ENCODE measurements at places on chromosomes 13 and 19.
A peak's percentile ranks its signal among the peaks of the same experiment; 100 is the strongest.

DNA sequence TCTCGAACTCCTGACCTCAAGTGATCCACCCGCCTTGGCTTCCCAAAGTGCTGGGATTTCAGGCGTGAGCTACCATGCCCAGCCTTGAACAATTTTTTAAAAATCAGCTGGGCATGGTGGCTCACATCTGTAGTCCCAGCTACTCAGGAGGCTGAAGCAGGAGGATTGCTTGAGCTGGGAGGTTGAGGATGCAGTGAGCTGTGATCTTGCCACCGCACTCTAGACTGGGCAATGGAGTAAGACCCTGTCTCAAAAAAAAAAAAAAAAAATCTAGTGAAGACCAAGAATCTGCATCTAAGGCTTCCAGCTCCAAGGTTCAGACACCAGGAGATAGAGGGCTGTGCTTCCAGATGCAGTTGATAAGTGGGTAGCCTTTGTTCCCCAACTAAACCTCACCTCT, 17.1 kb downstream of the DNASE2 start:
- no peak for DNase-seq

DNA sequence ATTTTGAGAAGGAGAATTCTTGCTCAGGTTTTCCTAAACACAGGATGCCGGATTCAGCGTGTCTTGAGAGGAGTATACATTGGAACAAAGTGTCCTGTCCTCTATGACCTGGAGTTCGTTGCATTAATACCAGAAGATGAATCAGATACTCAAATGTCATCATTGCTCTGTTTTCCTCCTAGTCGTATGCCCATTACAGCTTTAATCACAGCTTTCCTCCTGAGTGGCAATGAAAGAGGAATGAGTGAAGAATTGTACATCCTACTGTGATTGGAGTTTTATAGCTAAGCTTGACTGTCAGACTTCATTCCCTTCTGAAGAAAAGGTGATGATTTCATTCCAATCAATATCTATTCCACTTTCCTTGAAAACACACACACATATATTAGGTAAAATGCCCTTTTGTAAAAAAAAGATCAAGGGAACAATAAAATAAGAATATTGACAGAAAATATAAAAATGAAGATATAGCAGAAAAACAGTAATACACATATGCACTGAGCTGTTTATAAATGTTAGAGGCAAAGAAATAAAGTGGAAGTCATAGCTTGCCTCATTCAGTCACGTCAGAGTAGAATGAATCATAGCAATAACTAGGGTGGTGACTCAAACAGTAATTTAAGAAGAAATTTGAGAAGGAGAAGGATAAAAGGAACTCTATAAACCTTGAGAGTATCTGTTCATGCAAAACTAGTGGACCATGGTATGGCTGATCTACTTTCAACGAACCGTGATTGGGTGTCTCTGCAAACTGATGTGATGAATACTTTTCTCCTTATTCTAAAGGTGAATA, 501.5 kb downstream of the SUCLA2 start:
- DNase-seq: peak; percentile 89

GRCh38 chr19:18931316-18932162, 9.5 kb downstream of the HOMER3 start:
- no peak for DNase-seq

GRCh38 chr19:46442808-46443450, 14.2 kb upstream of the PNMA8C start:
- no peak for DNase-seq

DNA sequence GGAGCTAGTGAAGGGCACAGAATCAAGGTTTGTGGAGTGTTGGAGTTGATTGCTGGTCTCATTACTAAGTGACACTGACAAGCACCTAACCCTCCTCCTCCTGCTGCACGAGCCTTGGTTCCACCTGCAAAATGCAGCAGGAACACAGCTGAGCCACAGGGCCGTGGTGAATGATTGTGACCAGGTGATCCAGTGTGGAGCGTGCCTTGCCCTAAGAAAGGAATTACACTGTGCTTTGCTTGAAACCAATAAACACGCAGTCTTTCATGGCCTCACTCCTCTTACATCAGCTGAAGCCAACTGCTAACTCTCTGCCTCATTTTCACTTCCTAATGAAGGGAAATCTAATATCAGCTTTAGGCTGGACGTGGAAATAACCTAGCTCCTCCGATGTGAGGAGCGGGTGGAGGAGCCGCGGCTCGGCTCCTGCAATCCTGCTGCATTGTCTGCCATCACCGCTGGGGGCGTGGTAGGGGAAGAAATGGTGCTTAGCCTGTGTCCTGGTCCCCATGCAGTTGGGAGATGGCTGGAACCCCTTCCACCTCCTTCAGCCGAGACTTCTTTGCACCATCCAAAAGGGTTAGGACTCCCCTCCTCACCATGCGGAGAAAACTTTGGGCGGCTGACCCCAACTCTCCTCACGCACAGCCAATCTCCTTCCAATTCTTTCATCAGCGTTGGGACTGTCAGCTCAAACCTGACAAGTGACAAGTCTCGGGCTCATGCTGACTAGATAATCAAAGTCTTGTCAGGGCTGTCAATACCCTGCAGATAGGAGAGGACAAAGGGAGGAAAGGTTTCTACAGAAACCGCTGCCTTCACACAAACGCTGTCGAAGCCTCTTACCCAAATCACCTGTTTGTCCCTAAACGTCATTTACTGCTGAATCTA, 427.9 kb downstream of the ZNF536 start:
- DNase-seq: peak; percentile 37

DNA sequence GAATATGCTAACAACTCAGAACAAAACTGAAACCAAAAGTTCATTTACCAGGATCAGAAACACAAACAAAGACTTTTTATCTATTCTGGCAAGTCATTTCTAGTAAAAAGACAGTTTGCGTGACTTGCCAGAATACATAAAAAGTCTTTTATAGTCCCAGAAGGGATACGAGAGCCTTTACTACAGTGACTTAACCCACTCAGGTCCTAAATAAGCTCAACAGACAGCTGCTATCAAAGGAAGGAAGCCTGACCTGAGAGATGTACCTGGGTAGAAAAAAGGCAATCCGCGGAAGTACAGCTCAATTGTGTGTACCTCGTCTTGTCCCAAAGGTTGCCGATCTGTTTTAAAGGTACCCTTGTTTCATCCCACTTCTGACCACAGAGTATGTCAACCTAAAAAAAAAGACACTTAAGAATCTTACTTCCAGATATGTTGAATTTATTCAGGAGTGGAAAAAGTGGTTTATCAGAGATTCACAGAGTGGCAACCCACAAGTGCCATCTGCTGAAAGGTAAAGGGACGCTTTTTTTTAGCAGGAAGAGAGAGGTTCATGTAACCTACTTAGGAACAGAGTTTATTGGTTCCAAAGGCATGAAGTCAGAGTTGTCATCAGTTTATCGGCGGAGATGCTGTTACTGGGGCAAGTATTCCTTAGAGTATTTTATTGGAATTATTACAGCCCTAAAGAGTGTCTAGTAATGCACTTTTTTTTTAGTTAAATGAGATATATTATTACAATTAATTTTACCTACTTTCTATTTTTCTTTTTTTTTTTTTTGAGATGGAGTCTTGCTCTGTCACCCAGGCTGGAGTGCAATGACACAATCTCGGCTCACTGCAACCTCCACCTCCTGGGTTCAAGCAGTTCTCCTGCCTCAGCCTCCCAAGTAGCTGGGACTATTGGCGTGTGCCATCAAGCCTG, 69.7 kb upstream of the C1QTNF9B start:
- peak; percentile 27 for DNase-seq

DNA sequence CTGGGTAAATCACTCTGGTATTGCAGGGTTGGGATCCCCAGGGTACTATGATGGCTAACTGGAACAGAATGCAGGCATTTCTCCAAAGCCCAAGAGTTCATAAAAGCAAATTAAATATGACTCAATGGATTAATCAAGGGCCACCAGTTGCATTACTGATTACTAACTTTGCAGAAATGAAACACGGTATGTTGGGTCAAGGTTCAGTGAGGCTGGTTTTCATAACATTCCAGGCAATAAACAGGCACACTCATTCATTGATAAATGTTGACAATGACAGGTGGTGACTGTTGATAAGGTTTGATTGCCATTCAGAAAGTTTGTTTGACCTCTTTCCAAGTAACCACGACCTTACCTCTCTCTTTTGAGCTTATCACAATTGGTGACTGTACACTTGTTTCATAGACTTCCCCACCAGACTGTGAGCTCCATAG, 506 bp upstream of the AP1M1 start:
- DNase-seq: peak; percentile 21

- no peak for DNase-seq
Observed at GRCh38 chr13:49343255-49343654, 95.5 kb downstream of the CDADC1 start.

DNA sequence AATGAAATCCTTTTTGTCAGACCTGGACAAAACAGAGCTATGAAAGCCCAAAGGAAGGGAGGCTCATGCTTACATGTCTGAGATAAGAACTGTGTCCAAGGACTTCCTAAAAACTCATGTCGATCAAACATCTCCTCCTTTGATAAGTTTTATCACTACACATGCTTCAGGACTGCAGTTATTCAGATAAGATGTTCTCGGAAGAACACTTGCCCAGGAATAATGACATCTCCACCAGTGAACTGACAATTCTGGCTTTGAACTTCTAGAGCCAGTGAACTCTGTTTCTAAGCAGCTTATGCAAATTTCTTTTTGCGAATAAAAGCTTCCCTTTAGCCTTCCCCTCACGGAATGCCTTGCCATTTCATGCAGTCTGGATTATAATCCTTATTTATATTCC, 561.6 kb downstream of the TBC1D4 start:
- no peak for DNase-seq

DNA sequence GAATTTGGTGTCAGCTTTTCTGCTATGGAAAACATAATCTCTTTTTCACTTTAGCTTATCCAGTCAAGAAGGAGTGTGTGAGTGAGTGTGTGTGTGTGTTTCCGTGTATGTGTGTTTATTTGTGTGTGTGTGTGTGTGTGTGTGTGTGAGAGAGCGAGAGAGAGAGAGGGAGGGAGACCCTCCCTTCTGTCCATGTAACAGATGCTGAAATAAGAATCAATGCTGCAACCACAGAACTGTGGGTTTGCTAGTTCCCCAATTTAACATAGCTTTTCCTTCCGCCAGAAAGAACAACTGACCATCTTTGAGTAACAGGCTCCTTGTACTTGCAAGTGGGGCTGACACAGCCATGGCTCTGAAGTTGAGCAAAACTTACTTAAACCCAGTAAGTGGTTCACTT, 5.2 kb downstream of the LCP1 start:
- DNase-seq: peak; percentile 93

DNA sequence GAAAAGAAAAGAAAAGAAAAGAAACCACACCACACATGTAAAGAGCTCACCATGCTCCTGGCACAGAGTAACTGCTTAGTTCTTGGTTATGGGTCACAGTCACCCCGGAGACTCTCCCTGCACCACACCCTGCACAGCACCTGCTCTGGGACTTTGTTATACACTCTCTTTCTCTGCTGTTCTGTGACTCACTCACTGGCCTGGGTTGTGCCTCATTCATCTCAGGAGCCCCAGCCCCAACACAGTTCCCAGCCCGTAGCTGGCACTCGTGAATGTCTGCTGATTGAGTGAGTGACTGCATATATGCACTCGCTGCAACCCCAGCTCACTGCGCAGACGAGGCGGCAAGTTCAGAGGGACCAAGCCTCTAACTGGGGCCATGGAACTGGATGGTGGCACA, 22.9 kb upstream of the ZNF507 start:
- no peak for DNase-seq

- no peak for DNase-seq
Observed at GRCh38 chr19:46830864-46831263, 19.8 kb downstream of the AP2S1 start.

GRCh38 chr13:99124794-99125316, 75.8 kb upstream of the UBAC2 start:
- peak; percentile 36 for DNase-seq

- DNase-seq: no peak
Observed at GRCh38 chr19:53183146-53183764, 9.9 kb downstream of the ZNF665 start.

GRCh38 chr13:84446972-84447639, 564.8 kb upstream of the SLITRK1 start:
- DNase-seq: no peak

- no peak for DNase-seq
Observed at GRCh38 chr13:46595136-46595884, 42.3 kb downstream of the LRCH1 start.

DNA sequence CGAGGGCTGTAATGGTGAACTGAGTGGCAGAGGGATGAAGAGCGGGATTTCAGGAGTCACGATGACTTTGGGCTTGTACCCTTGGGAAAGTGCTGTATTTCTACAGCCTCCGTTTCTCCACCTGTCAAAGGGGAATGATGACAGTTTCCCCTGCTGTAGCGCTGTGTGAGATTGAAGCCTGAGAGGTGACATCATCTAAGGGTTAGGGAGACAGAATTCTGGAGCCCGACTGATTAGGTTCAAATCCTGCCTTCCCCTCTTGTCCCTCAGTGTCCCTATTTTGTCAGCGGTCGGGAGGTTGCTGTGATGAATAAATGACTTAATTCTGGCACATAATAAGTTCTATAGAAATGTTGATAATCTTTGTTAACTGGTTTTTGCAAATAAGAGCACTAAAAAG, 693 bp downstream of the MRPL4 start:
- DNase-seq: no peak

- no peak for DNase-seq
Observed at GRCh38 chr13:39185326-39185725, 147.1 kb downstream of the NHLRC3 start.

DNA sequence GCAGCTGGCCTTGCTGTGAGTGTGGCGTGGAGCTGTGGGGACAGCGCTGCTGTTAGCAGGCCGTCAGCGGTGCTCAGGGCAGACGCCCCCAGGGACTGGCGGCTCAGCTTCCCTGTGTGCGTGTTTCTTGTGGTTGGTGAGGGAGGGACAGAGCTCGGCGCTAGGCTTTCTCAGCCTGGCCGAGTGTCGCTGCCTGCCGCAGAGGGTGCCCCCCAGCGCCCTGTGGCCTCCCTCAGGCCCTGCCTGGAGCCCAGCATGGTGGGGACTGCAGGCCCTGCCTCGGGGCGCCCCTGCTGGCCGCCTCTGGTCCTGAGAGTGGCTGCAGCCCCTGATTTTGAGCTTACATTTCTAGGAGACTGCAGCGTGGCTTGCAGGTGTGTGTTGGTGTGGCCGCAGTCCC, 35.5 kb downstream of the DOT1L start:
- DNase-seq: no peak

DNA sequence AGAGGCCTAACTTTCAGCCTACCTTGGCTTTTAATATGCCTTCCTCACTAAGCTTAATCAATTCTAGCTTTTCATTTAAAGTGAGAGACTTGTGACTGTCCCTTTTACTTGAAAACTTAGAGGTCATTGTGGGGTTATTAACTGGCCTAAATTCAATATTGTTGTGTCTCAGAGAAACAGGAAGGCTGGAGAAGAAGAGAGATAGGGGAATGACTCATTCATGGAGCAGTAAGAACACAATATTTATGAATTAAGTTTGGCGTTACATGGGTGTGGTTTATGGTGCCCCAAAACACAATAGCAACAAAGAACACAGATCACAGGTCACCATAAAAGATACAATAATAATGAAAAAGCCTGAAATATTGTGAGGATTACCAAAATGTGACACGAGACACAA, 612.1 kb downstream of the TBC1D4 start:
- DNase-seq: no peak

DNA sequence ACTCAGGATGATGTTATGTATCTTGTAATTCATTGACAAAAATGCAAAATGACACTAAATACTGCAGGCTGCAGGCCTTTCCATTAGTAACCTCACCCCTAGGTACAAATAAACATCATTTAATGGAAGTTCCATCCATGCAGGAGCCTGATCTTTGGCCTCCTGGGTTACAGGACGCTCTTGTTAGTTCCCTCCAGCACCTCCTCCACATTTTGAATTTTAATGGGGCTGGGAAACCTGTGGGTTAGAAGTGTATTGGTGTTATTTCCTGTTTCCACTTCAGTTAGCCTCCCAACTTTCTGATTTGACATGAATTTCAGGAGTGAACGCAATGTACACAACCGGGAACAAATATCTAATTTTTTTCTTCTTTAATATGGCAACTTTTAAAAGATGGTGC, 237.1 kb upstream of the ARGLU1 start:
- DNase-seq: no peak

Data from inflammatory macrophage treated with lipopolysaccharide for 4 hours (primary cell).